Activated CD8-positive, alpha-beta T cell treated with anti-CD3 and anti-CD28 coated beads for 36 hours (primary cell): ENCODE measurements at places on chromosomes 7 and 10. TPM values are rescaled to one million over a fixed set of nuclear protein-coding genes. Genes with fewer than 3 reads are reported as not detected.

The AKR1C8 gene
- total RNA-seq: not detected

- DNase-seq: no peak
- H3K36me3 ChIP-seq: no peaks in the 10 kb centered on the region
- H3K4me1 ChIP-seq: no peaks in the 10 kb centered on the region
Measured at GRCh38 chr10:103616705-103617601, 123.4 kb downstream of the NEURL1 start.

DNA sequence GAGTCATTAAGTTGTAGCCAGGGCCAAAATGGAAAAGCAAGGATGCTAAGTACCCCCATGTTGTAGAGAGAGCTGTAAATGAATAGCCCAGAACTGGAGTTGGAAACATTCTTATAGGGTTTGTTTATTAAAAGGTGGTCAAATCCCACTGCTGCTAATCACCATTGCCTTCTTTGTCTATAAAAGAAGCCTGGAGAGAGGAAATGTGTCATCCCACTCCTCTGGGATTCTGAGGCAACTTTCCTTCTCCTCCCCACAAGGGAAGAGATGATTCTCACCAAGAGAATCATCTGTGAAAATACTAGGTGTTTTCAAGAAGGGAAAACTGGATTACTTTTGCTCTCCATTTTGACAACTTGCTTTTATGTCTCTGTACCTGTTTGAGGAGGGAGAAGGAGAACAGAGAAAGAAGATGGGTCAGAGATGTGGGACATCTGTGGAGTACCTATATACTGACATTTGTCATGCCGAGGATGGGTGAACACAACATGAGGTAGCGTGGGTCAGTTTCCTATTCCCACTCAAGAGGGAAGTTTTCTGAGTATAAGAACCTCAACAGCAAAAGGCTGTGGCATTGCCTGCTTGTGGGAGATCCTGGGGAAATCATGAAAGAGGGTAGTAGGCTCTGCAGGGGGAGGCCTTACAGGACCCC is 262.2 kb downstream of the KIF20B start:
- no peak for DNase-seq
- H3K27me3 ChIP-seq: peaks cover 6% of the 10 kb centered on the region
- H3K27ac ChIP-seq: no peak overlapping the region

GRCh38 chr10:60704471-60704870 is 73.8 kb upstream of the CDK1 start:
- H3K36me3 ChIP-seq: no peaks in the 10 kb centered on the region
- no peak overlapping the region for H3K27ac ChIP-seq
- no peak overlapping the region for H3K4me3 ChIP-seq
- peaks cover 11% of the 10 kb centered on the region for H3K4me1 ChIP-seq
- no peak for DNase-seq

The LDB3 gene
- 0.09 TPM for total RNA-seq

The PRLHR gene
- total RNA-seq: not detected

GRCh38 chr10:29067628-29068027 is 221.2 kb upstream of the LYZL1 start:
- peaks cover 5% of the 10 kb centered on the region for H3K27me3 ChIP-seq
- no peaks in the 10 kb centered on the region for H3K36me3 ChIP-seq
- H3K27ac ChIP-seq: no peak overlapping the region
- DNase-seq: no peak
- H3K4me3 ChIP-seq: no peak overlapping the region

The UCN3 gene
- not detected for total RNA-seq

GRCh38 chr10:126012485-126012884 is 116.1 kb downstream of the FANK1 start:
- H3K4me3 ChIP-seq: no peak overlapping the region
- H3K36me3 ChIP-seq: no peaks in the 10 kb centered on the region
- DNase-seq: no peak
- no peaks in the 10 kb centered on the region for H3K27me3 ChIP-seq
- no peak overlapping the region for H3K27ac ChIP-seq

GRCh38 chr7:87627634-87627994 is 584 bp upstream of the RUNDC3B start:
- no peak for DNase-seq
- H3K4me1 ChIP-seq: peaks cover 10% of the 10 kb centered on the region
- H3K4me3 ChIP-seq: peak overlapping the region; percentile 79
- no peak overlapping the region for H3K27ac ChIP-seq
- H3K27me3 ChIP-seq: peaks cover 12% of the 10 kb centered on the region
- no peaks in the 10 kb centered on the region for H3K36me3 ChIP-seq

- DNase-seq: no peak
- no peaks in the 10 kb centered on the region for H3K4me1 ChIP-seq
- no peaks in the 10 kb centered on the region for H3K27me3 ChIP-seq
- no peak overlapping the region for H3K27ac ChIP-seq
- H3K4me3 ChIP-seq: no peak overlapping the region
Measured at GRCh38 chr7:52825611-52826010, 209.8 kb upstream of the POM121L12 start.

- H3K36me3 ChIP-seq: no peaks in the 10 kb centered on the region
- H3K4me3 ChIP-seq: no peak overlapping the region
- H3K4me1 ChIP-seq: peaks cover 7% of the 10 kb centered on the region
- H3K27me3 ChIP-seq: no peaks in the 10 kb centered on the region
- no peak for DNase-seq
Measured at GRCh38 chr7:111145472-111145871, 54.5 kb downstream of the LRRN3 start.

DNA sequence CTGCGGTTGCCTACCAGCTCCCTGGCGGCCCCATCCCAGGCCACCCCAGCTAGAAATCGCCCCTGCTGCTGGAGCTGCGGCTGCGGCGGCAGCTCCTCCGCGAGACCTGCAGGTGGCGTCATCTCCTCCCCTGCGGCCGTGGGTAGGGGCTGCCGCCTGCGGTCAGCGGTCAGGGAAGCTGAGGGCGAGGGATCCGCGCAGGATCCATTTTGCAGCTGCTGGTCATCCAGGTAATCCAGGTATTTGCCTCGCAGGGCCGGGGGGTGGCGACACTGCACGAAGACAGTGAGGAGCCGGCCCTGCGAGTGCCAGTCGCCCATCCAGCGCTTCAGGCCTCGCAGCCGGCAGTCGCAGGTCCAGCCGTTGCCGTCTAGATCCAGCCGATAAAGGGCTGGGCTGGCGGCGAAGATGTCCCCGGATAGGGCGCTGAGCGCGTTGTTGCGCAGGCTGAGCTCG is 1.5 kb downstream of the TRIL start:
- H3K27ac ChIP-seq: no peak overlapping the region
- H3K4me1 ChIP-seq: peaks cover 9% of the 10 kb centered on the region
- peaks cover 53% of the 10 kb centered on the region for H3K27me3 ChIP-seq
- no peaks in the 10 kb centered on the region for H3K36me3 ChIP-seq
- no peak overlapping the region for H3K4me3 ChIP-seq
- DNase-seq: peak; percentile 38

The GHRHR gene
- not detected for total RNA-seq

- peaks cover 8% of the 10 kb centered on the region for H3K36me3 ChIP-seq
- peaks cover 31% of the 10 kb centered on the region for H3K4me1 ChIP-seq
- H3K27ac ChIP-seq: peak overlapping the region; percentile 80
- H3K4me3 ChIP-seq: no peak overlapping the region
- peaks cover 1% of the 10 kb centered on the region for H3K27me3 ChIP-seq
Measured at GRCh38 chr10:3622427-3622826, 162.6 kb downstream of the KLF6 start.

The TRIM50 gene
- not detected for total RNA-seq

- H3K4me3 ChIP-seq: no peak overlapping the region
- H3K4me1 ChIP-seq: peaks cover 29% of the 10 kb centered on the region
- no peak overlapping the region for H3K27ac ChIP-seq
- H3K36me3 ChIP-seq: no peaks in the 10 kb centered on the region
Measured at GRCh38 chr10:32253276-32253675, 93.7 kb downstream of the EPC1 start.

The PON1 gene
- total RNA-seq: not detected

The MGAM2 gene
- total RNA-seq: not detected

The VCL gene
- 16.9 TPM for total RNA-seq

GRCh38 chr10:53403688-53404087 is 631.1 kb upstream of the MBL2 start:
- DNase-seq: no peak
- H3K4me1 ChIP-seq: no peaks in the 10 kb centered on the region

- H3K27ac ChIP-seq: no peak overlapping the region
- no peaks in the 10 kb centered on the region for H3K27me3 ChIP-seq
- H3K36me3 ChIP-seq: no peaks in the 10 kb centered on the region
- no peak overlapping the region for H3K4me3 ChIP-seq
- DNase-seq: no peak
- H3K4me1 ChIP-seq: no peaks in the 10 kb centered on the region
Measured at GRCh38 chr7:46879783-46880182, 702.1 kb downstream of the TNS3 start.

DNA sequence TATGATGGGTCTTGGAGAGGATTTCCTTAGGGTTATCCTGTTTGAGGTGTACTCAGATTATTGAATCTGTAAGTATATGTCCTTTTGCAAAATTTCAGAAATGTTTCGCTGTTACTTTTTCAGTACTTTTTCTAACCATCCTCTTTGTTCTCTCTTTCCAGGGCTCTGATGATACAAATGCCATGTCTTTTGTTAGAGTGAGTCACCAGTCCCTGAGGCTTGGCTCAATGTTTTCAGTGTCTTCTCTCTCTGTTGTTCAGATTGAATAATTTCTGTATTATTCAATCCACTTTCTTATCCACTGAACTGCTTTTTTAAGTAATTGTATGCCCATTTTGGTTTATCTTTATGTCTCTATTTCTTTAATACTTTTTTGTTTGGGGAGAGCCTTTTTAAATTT is 449.4 kb downstream of the TNS3 start:
- H3K27me3 ChIP-seq: peaks cover 4% of the 10 kb centered on the region
- no peak for DNase-seq
- no peaks in the 10 kb centered on the region for H3K36me3 ChIP-seq

GRCh38 chr10:32959006-32959920 is 1.2 kb upstream of the ITGB1 start:
- no peaks in the 10 kb centered on the region for H3K27me3 ChIP-seq
- peak overlapping the region; percentile 86 for H3K4me3 ChIP-seq
- no peaks in the 10 kb centered on the region for H3K36me3 ChIP-seq

GRCh38 chr10:131742500-131742951 is 158.3 kb upstream of the PPP2R2D start:
- no peak for DNase-seq
- H3K4me3 ChIP-seq: no peak overlapping the region
- peaks cover 19% of the 10 kb centered on the region for H3K27me3 ChIP-seq
- no peaks in the 10 kb centered on the region for H3K36me3 ChIP-seq

DNA sequence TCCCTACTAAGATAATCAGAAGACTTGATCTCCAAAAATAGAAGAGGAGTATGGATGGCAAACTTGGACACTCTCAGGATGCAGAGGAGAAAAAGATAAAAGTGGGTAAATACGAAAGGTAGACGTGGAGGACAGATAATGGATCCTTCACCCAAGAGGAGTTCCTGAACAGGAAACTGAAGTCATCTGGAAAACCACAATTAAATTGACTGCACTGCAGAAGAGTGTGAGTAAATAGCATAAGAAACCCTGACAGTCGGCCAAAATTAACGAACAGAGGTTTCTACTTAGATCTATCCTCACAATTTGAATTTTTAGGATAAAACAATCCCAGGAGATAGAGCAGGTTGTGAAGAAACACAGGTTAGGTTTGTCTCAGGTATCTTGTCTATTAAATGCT is 70.5 kb downstream of the SDK1 start:
- no peak overlapping the region for H3K27ac ChIP-seq
- no peak overlapping the region for H3K4me3 ChIP-seq
- no peak for DNase-seq
- no peaks in the 10 kb centered on the region for H3K36me3 ChIP-seq
- peaks cover 12% of the 10 kb centered on the region for H3K27me3 ChIP-seq
- H3K4me1 ChIP-seq: peaks cover 5% of the 10 kb centered on the region

DNA sequence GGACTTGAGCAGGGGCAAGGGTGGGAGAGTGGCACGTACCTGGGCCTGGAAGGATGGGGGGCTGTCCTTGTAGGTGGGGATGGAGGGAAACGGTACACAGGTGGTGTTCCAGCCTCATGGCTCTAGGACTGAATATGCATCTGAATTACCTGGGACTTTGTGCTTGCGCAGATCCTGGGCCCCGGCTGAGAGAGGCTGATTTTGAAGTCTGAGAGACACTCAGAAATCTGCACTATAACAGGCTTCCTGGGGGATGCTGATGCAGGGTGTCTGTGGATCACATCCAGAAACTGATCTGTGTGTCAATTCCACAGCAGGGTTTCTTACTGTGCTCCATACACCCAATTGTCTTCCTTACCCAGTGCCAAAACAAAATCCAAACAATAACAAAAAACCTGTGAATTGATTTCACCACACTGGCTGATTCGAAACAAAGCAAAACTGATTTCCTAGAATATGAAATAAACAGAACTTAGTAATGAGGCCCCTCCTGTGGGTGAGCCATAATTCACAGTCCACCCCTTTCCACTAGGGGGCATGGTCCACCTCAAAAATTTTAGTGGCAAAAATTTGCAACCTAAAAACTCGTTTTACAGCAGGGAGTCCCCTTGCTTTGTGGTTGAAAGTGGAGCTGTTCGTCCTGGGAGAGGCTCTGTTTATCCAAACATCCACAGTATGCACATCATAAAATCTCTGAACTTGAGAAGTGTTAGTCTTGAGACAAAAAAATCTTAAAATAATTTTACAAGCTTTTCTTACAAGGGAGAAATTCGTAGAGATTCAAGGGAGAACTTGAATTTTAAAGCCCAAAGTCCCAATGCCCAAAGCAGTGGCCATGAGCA is 32.0 kb upstream of the PLEKHA1 start:
- no peak overlapping the region for H3K4me3 ChIP-seq
- DNase-seq: peak; percentile 74
- H3K4me1 ChIP-seq: peaks cover 11% of the 10 kb centered on the region
- H3K27me3 ChIP-seq: peaks cover 1% of the 10 kb centered on the region
- H3K27ac ChIP-seq: no peak overlapping the region

The COMMD3 gene
- 64.7 TPM for total RNA-seq

- H3K27ac ChIP-seq: no peak overlapping the region
- H3K27me3 ChIP-seq: no peaks in the 10 kb centered on the region
- no peak overlapping the region for H3K4me3 ChIP-seq
- H3K4me1 ChIP-seq: no peaks in the 10 kb centered on the region
- no peak for DNase-seq
Measured at GRCh38 chr7:82110146-82110840, 333.3 kb downstream of the CACNA2D1 start.

- H3K36me3 ChIP-seq: no peaks in the 10 kb centered on the region
- H3K27me3 ChIP-seq: no peaks in the 10 kb centered on the region
- H3K27ac ChIP-seq: no peak overlapping the region
Measured at GRCh38 chr7:139658908-139659675, 118.7 kb downstream of the HIPK2 start.

The GDF2 gene
- not detected for total RNA-seq

GRCh38 chr7:94099679-94100078 is 95.5 kb upstream of the BET1 start:
- H3K4me1 ChIP-seq: no peaks in the 10 kb centered on the region
- no peak overlapping the region for H3K4me3 ChIP-seq
- H3K36me3 ChIP-seq: no peaks in the 10 kb centered on the region
- H3K27me3 ChIP-seq: peaks cover 6% of the 10 kb centered on the region
- H3K27ac ChIP-seq: no peak overlapping the region

DNA sequence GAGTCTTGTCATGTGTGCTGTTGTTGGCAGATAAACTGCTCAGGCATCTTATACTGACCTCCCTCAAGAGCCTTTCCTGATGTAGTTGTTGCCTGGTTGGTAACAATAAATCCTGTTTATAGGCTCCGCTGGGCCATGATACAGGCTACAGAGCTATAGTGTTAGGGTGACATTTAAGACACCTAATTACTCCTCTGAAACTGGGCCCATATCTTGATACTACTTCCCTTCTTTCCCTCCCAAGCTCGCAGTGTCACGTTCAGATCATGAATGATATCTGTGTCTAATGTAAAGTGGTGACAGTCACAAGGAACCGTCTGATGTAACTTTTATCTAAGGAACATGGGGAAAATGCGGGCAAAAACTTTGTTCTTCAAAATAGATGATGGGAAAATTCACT is 35.4 kb downstream of the CROT start:
- DNase-seq: no peak
- no peak overlapping the region for H3K4me3 ChIP-seq
- no peaks in the 10 kb centered on the region for H3K27me3 ChIP-seq
- H3K36me3 ChIP-seq: peaks cover 28% of the 10 kb centered on the region
- no peak overlapping the region for H3K27ac ChIP-seq
